ENCODE measurements at places on chromosomes 7 and 10.

- no peak for DNase-seq
These were observed 35.8 kb downstream of the RBM17 start for GRCh38 chr10:6124666-6125065.

- no peak for DNase-seq
These were observed 71.8 kb downstream of the ZNF438 start for GRCh38 chr10:30959836-30960210.

- peak; percentile 53 for DNase-seq
These were observed 612 bp upstream of the SLC18A3 start for GRCh38 chr10:49609283-49610113.

- DNase-seq, result no peak
These were observed 36.1 kb upstream of the CUL1 start for GRCh38 chr7:148662646-148663045.

DNA sequence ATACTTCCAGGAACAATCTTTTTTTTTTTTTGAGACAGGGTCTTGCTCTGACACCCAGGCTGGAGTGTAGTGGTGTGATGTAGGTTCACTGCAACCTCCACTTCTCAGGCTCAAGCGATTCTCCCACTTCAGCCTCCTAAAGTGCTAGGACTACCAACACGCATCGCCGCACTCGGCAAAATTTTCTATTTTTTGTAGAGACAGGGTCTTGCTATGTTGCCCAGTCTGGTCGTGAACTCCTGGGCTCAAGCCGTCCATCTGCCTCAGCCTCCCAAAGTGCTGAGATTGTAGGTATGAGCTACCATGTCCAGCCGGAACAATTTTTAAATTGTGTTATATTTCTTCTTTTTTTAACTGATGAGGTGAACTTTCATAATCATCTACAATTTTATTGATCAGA lies 2.1 kb downstream of the ZNF511 start:
- DNase-seq, result no peak

DNA sequence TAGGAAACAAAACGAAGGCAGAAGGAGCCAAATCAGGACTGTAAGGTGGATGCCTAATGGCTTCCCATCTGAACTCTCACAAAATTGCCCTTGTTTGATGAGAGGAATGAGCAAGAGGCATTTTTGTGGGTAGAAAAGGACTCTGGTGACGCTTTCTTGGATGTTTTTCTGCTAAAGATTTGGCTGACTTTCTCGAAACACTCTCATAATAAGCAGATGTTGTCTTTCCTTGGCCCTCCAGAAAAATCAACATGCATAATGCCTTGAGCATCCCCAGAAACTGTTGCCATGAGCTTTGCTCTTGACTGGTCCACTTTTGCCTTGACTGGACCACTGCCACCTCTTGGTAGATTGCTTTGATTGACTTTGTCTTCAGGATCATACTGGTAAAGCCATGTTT lies 13.5 kb downstream of the PTPN12 start:
- DNase-seq, result no peak

DNA sequence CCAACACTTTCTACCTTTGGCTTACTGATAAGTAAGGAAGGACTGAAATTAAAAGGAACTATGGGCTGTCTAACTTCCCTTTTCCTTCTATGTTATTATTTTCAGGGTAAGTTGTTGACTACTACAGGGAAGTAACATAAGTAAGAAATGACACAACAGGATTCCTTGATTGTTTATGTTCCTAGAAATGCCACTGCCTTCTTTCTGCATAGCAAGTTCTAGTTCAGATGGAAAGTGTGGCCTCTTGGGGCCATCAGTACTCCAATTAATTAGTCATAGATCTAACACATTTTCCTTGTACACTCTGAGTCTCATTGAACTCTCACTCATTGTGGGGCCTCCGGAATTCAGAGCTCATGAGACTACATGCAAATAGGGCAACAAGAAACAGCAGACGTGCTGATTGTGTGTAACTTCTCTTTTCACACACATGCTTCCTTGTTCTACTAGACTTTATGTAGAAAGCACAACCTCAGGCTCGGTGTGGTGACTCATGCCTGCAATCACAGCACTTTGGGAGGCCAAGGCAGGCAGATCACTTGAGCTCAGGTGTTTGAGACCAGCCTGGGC lies 35.3 kb upstream of the HIBADH start:
- no peak for DNase-seq

GRCh38 chr7:107315716-107316220 lies 147.0 kb downstream of the HBP1 start:
- no peak for DNase-seq

DNA sequence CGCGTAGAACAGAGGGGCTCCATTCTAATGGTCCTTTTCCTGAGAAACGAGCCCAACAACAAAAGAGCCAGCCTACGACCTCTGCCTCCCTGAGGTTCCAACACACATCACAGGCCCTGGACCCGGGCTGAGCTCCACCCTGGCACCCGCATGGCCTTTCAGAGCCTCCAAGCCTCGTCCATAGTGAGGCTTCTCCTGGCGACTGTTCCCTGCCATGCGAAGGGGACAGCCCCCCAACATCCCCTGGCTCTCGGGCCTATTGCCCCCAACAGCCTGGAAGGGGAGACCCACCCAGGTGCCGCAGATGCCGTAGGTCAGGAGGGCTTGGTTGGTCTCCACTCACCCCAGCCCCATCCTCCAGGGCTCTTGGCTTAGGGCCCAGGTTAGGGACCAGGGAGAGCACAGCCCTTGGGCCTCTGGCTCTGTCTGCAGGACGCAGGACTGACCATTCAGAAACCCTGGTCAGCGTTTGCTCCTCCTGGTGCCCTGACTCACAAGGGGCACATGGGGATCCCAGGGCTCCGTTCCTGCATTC lies 91.5 kb downstream of the TCERG1L start:
- no peak for DNase-seq

GRCh38 chr7:42617071-42617765 lies 294.7 kb downstream of the C7orf25 start:
- DNase-seq, result no peak

DNA sequence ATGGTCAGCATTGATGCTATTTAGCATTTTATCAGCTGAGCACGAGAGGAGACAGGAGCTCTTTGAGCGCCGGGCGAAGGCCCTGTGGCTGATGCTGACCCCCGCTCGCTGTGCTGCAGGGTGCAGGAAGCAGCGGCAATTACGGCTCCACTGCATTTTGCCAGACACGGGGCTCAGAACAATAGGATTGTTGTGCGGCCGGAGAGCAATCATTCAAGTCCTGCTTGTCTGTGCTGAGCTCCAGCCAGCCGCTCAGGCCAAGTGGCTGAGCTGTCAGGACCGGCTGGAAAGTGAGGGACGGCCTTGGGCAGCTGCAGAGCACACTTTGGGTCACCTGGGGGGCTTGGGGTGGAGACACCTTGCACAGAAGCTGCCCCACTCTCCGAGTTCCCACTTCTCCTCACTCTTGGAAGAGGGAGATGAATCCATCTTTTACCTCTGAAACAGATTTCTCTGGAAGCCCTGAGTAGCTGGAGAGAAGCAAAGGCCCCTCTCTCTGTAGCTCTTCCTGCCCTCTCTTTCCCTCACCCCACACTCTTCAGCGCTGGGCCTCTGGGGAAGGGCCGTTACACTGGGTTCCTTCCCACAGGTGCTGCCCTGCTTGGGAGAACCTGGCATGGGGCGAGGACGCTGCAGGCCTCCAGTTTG lies 17.3 kb upstream of the ADARB2 start:
- no peak for DNase-seq

DNA sequence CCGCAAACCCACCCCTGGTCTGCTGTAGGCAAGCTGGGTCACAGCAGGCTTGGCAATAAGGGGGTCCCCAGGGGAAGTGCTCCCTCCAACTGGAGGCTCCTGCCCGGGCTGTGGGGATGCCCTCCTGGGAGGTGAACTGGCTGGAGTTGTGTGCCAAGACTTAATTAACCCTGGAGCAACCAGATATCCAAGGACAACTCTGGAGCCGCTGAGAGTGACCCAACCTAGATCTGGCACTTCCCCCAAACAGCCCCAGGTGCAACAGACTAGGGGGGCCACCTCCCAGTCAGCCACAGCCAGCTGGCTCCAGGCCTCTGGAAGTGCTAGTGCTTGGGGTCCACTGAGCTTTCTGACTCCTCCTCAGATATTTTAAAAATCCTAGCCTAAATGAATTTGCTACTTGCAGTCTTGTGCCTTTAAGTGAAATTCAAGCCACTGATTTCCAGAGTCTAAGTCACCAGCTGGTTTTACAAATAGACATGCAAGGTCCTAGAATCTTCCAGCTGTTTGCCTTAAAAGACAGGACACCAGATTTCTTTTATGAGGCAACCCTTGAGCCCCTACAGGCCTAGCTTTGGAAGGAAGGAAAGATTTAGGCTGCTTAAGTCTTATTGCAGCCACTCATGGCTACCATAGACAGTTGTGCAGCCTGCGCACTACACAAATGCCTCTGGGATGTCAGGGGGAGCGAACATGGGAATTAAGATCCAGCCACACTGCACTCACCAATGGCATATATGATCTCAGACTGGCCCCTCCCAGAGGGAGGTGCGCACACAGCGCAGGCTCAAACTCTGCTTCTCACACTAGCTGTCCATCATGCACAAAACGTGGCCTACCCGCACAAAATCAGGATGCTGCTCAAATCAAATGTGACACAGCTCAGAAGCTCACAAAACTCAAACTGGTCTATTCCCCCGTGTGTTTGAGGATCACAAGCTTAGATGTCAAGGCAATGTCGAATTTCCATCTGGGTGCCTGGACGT lies 42.6 kb upstream of the MYL10 start:
- DNase-seq, result no peak

DNA sequence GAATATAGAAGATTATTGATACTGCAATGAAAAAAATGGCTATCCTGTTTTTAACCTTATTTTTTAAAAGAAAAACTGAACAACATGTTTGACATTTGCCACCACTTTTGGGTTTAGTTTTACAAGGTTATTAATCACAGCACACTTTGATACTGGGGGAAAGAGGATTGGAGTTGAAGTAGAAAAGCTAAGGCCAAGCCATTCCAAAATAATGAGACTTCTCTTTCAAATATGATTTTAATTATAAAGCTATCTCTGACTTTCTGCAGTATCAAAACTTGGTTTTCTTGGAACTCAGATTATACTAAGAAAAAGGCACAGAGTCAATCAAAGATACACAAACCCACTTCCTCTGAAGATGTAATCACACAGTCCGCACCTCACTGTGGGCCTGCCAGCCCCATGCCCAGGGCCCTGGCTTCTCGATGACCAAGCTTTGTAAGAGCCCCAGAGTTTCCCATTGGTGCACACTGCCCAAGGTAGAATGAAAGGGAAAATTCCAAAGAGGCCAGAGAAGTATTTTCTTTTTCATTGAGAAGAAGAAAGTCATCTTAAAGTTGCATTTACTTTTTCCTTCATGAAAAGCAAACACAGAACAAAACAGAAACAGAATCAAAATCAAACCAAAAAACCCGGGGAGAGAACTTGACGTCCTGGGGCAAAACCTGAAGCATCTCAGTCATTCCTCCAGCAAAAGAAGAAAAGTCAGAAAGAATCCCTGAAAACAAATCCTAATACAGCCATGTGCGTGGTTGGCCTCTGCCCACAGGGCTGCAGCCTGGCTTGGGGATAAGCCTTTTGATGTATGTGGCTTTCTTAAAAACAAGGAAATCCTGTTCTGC lies 187.7 kb upstream of the KLF6 start:
- DNase-seq, result no peak

DNA sequence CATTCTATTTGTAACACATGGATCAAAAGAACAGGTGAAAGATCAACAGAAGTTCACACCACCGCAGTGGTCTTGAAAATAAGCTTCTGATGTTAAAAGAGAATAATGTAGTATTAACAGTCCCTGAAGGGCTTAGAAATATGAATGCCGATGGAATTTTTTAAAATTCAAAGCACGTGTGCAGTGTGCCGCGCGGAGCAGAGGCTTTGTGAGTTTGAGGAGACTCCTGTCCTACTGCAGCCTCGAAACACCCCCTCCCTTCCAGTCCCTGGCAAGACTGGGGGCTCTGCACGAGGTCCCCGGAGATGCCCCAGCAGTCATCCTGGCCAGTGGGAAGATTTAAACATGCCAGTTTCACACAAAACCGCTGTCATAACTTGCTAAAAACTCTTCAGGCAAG lies 196.6 kb downstream of the DIP2C start:
- no peak for DNase-seq

- no peak for DNase-seq
These were observed 16.4 kb upstream of the LARP4B start for GRCh38 chr10:947881-948280.

- no peak for DNase-seq
These were observed 1.2 kb downstream of the FOXK1 start for GRCh38 chr7:4683043-4683883.

DNA sequence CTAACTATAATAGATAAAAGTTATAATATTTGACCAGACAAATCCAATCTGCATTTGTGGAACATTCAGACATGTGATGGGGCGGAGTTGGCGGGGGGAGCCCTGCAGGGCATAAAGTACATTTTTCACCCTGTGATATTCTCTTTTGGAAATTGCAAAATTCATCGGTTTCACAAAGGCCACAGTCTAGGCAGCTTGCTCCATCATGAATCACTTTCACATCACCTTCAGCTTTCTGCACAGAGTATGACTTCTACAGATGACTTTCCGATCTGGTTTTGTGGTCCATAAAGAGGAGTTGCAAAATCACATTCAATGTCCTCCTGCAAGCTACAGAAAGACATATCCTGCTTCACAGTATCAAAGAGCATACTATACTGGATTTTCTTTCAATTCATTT lies 51.4 kb upstream of the APBB1IP start:
- DNase-seq, result no peak

DNA sequence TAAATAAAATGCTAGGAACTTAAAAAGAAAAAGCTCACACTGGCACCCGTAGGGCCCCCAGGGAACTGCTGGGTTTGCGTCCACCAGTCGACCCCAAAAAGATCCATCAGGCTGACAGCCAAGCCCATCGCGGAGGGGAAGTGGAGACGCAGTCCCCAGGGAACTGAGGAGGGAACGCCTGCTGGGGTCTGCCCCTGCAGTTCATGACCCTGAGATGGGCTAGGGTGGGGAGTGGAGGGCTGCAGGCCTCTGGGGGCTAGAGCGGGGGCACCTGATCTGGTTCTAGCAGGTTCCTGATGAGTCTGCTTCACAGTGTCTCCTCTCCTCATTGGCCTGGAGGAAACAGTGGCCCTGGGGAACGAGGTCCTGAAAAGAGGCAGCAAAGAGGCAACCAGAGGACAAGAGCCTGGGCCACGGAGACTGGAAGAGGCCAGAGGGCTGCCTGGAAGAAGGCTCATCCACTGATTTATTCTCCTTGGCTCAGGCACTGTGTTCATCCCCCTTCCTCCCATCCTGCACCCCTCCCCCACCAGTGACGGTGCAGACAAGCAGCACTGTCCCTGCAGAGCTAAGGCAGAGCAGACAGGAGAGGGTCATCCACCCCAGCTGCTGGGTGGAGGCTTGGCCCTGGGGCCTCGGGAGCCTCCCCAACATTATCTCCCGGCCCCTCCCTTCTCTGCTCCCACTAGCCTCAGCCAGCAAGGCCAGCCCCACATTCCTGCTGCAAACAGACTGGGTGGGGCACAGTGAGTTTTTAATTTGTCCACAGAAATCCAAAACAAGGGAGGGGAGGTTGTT lies 24.7 kb upstream of the HSPA12A start:
- no peak for DNase-seq
